Neural progenitor cell (in vitro differentiated cells): ENCODE measurements at places on chromosomes 16 and 17. TPM values are rescaled to one million over a fixed set of nuclear protein-coding genes. Genes with fewer than 3 reads are reported as not detected.
A peak's percentile ranks its signal among the peaks of the same experiment; 100 is the strongest.

RRAD gene
- total RNA-seq = 0.12 and 0.24 TPM in 2 replicates

CTRB1 gene
- total RNA-seq = not detected in 2 replicates

DNA sequence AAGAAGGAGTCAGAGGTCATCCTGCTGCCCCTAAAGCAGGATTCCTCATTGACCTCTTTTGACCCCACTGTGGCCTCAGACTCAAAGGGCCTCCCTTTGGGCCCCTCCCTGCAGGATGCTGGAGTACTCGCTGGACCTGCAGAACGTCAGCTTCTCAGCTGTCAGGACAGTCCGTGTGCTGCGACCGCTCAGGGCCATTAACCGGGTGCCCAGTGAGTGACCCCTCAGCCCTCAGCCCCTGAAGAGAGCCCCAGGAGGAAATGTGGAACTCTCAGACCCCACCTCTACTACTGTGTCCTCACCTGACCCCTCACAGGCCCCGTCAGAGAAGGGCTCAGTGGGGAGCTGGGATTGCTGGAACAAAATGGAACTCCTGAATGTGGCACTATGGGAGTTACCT, 9.1 kb downstream of the CACNA1G start:
- no peak for DNase-seq
- no peak overlapping the region for H3K27ac ChIP-seq
- peaks cover 40% of the 10 kb centered on the region for H3K4me1 ChIP-seq
- no peak overlapping the region for H3K4me3 ChIP-seq

GPR179 gene
- total RNA-seq = 0.22 TPM in 1 of 2 replicates, not detected in the other

STH gene
- total RNA-seq = not detected in 2 replicates

DNA sequence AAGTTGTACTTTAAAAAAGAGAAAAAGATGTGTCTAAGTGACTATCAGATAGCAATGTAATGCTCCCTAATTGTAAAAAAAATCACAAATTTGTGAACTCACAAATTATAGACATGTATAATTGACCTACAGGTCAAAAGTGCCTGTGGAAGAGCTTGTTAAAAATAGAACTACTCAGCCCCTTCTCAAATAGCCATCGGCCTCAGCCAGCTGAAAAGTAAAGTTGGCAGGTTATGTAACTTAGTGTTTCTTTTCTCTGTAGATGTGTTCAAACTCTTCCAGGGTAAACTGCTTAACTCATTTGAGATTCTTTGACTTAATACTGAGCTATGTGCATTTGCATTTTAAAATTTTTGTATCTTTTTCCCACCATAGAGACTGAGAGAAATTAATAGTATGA, 13.3 kb downstream of the AKTIP start:
- H3K4me3 ChIP-seq = no peak overlapping the region
- no peaks in the 10 kb centered on the region for H3K4me1 ChIP-seq
- no peak for DNase-seq
- H3K27ac ChIP-seq = no peak overlapping the region

DNA sequence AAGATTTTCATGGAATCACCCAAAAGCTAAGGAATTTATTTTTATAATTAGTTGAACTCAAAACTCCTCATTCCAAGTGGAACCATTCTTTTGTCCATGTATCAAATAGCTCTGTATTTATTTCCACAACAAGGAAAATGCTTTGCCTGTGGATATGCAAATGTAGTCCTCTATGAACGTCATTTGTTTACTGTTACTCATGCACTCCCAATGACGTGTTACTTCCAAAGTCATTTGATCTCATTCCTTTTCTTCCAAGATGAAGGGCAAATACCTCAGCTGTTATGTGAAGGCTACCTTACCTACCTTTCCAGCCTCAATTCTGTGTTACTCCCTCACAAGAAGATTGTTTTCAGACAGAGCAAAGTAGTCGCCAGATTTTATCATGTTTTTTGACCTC, 83.7 kb downstream of the ITFG1 start:
- H3K27ac ChIP-seq = no peak overlapping the region
- H3K4me1 ChIP-seq = peaks cover 22% of the 10 kb centered on the region
- H3K36me3 ChIP-seq = no peaks in the 10 kb centered on the region
- DNase-seq = no peak
- no peaks in the 10 kb centered on the region for H3K27me3 ChIP-seq

GRCh38 chr17:29591146-29591736, 1.7 kb upstream of the ANKRD13B start:
- no peaks in the 10 kb centered on the region for H3K36me3 ChIP-seq
- H3K4me3 ChIP-seq = peak overlapping the region; percentile 57

DNA sequence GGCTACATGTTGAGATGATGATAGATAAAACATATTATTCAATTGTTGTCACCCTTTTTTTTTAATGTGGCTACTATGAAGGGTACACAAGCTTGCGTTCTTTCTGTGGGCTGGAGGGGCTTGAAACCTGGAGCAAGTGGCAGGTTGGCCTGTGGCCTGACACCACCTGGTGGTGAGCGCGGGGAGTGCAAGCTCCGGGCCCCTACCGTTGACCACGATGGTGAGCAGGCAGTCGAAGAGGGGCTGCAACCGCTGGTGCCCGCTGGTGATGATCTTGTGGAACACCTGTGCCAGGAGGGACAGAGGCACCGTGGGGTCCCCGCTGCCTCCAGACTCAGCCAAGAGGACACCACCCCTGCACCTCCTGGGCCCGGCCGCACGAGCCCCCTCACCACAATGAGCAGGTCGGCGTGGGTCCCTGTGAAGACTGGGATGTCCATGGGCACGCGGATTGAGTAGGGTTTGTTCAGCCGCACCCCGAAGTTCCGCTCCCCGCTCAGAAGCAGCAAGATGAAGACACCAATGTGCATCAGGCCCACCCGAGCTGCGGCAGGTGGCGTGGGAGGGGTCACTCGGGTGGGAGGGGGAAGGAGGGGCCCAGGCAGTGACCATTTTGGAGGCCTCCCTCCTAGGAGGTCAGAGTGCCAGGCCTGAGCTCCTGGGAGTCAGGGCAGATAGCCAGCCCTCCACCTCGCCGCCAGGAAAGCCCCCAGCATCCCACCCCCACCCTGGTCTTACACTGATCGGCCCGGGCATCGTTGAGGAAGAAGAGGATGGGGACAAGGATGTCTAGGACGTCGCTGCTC, 14.4 kb downstream of the HID1 start:
- H3K36me3 ChIP-seq = no peaks in the 10 kb centered on the region
- peaks cover 33% of the 10 kb centered on the region for H3K27me3 ChIP-seq
- H3K4me1 ChIP-seq = no peaks in the 10 kb centered on the region

GRCh38 chr16:31528523-31529107, 915 bp downstream of the AHSP start:
- H3K4me3 ChIP-seq = peak overlapping the region; percentile 58
- H3K27me3 ChIP-seq = peaks cover 52% of the 10 kb centered on the region
- no peaks in the 10 kb centered on the region for H3K36me3 ChIP-seq
- H3K4me1 ChIP-seq = peaks cover 8% of the 10 kb centered on the region

SULT1A4 gene
- 1.1 TPM in 1 of 2 replicates, not detected in the other for total RNA-seq

CA5A gene
- not detected in 2 replicates for total RNA-seq

DNA sequence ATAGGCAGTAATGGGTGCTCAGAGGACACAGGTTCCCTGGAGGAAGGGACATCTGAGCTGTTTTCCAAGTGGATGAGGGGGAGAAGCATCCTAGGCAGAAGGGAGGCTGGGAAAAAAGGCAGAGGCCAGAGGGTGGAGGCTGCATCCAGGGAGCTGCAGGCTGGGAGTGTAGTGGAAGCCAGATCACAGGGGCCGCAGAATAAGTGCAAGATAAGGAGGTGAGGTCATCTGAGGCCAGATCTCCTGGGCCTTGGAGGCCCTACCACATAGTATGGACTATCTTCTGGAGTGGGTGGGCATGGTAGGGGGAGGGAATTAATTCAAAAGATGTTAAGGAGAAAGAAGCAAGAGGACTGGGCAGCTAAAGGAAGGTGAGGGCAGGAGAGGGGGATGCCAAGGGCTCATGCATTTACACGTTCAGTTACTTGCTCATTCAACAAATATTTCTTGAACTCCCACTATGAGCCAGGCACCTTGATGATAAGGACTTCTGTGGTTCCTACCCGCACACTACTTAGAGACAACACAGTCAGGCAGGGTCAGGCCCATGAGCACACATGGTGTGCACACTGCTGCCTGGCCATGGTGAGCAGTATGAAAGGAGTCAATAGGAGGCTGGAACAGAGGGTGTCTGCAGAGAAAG, 2.4 kb upstream of the RIPOR1 start:
- no peaks in the 10 kb centered on the region for H3K36me3 ChIP-seq
- H3K27me3 ChIP-seq = peaks cover 90% of the 10 kb centered on the region

- no peaks in the 10 kb centered on the region for H3K36me3 ChIP-seq
- H3K4me1 ChIP-seq = no peaks in the 10 kb centered on the region
- H3K27me3 ChIP-seq = no peaks in the 10 kb centered on the region
- no peak for DNase-seq
- H3K27ac ChIP-seq = no peak overlapping the region
Measured at GRCh38 chr16:17519101-17519955, 48.6 kb upstream of the XYLT1 start.

DNA sequence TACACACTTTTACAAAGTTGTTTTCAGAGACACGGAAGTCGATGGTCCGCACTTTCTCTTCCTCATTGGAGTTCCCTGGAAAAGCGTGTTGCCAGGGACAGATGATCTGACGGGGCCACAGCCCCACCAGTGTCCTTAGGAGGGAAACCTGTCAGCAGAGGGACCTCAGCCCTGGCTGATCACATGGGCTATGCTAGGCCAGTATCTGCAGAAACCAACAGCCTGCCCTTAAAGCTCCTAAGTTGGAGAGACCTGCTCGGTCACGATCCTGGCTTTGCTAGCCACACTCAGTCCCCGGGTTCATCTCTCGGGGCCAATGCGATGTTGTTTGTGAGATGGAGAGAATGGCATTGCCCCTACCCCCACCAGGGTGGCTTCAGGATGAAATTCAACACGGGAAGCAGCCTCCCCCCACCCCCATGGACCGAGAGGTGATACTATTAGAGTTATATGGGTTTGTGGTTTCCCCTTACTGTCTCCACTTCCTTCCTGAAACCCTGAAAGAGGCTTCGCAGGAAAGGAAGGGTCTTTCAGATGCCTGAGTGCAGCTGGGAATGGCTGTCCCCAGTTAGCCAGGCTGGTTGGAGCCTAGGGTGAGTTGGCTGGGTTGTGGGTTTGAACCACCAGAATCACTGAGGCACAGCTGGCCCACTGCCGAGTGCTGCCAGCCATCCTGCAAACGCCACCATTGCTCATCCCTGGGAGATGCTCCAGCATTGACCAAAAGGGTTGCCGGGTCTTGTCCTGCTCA, 16.6 kb downstream of the RMI2 start:
- no peak for DNase-seq
- H3K27me3 ChIP-seq = no peaks in the 10 kb centered on the region
- no peak overlapping the region for H3K27ac ChIP-seq

GRCh38 chr16:53809088-53809932, 105.4 kb downstream of the FTO start:
- no peak for DNase-seq
- no peak overlapping the region for H3K4me3 ChIP-seq
- no peaks in the 10 kb centered on the region for H3K27me3 ChIP-seq
- H3K4me1 ChIP-seq = peaks cover 22% of the 10 kb centered on the region

GRCh38 chr17:42536048-42536371, at the start of gene NAGLU:
Gene NAGLU (plus strand): TSS chr17:42536241. CDS start chr17:42536273, 32 bp downstream.
- H3K27me3 ChIP-seq = peaks cover 31% of the 10 kb centered on the region
- DNase-seq = peak; percentile 88
- H3K4me1 ChIP-seq = peaks cover 10% of the 10 kb centered on the region
- H3K36me3 ChIP-seq = no peaks in the 10 kb centered on the region
- peak within 1 kb of the TSS; percentile 52 for H3K4me3 ChIP-seq

DNA sequence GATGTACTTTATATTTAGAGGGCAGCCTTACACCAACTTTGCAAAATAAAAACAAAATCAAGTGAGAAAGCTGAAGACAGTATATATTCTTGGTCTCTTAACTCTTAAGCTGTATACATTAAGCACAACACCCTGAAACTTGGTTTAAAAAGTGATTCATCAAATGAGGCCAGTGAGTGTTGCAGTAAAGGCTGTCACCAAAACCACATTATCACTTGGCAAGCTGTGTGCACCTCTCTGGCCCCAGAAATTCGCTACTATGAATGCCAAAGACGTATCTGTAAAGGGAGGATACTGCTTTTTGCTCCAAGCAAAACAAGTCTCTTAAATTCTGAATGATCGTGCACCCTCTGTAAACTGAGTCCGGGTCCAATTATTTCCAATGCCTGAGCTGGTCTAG, 163.9 kb downstream of the ZFHX3 start:
- H3K36me3 ChIP-seq = no peaks in the 10 kb centered on the region
- no peak overlapping the region for H3K4me3 ChIP-seq
- no peak overlapping the region for H3K27ac ChIP-seq

GRCh38 chr16:50012182-50012581, 12.8 kb upstream of the CNEP1R1 start:
- H3K27ac ChIP-seq = no peak overlapping the region
- no peaks in the 10 kb centered on the region for H3K27me3 ChIP-seq
- DNase-seq = no peak

ADAP2 gene
- 0.99 and 1.3 TPM in 2 replicates for total RNA-seq

DNA sequence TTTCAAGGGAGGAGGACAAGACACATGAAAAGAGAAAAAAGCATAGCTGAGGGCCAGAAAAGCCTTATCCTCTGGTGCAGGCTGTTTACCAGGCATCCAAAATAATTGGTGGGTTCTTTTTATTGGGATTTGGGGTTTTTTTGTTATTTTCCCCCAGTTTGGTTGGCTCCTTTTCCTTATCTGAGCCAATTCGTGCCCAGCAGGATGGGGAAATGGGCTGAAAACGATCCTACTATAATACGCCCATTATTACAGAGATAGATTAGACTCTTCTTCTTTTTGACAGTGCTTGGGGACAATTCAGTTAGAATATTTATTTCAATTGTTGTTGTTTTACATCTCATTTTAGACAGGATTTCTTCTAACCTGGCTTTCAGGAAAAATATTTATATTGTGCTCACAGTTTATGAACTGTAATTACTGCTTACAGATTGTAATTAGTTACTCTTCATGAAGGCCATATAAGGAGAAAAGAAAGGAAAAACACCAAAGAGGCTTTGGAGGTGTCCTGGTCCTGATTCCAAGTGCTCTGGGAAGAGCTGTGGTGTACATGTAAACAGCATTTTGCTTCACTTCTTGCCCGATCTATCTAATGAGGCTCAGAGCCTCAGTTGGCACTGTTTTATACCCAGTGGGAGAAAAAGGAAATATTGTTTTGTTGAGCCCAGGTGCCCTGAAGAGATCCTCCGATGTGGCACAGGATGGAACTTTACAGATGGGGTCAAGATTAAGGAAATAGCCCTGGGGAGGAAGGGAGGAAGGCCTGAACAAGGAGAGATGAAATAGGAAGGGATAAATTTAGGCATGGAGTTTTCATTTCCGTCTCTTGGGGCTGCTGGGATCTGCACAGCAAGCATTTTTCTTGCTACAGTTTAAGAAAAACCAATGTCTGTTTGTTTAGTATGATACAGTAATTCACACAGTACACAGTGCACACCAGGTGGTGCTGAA, 611 bp upstream of the ANKRD40 start:
- H3K27me3 ChIP-seq = no peaks in the 10 kb centered on the region
- H3K27ac ChIP-seq = peak overlapping the region; percentile 86
- H3K4me3 ChIP-seq = peak overlapping the region; percentile 62
